Lower lobe of right lung (tissue), 2 donors: ENCODE measurements at places on chromosomes 16 and 17.

DNA sequence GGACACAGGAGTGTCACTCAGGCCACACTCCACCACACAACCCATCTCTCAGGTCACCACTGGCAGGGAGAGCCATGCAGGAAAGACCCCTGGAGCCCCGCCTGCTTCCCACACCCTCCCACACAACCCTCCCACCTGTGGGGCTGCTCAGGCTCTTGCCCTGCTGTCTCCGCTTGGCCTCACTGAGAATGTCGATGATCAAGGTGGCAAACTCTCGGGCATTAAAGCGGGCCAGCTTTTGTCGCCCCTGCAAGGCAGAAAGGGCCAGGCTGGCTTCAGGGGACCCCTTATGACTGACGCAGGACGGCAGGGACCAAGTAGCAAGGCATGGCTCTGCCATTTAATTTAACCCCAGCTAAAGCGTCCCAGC is 8.5 kb downstream of the TP53I13 start:
- no peak for DNase-seq

DNA sequence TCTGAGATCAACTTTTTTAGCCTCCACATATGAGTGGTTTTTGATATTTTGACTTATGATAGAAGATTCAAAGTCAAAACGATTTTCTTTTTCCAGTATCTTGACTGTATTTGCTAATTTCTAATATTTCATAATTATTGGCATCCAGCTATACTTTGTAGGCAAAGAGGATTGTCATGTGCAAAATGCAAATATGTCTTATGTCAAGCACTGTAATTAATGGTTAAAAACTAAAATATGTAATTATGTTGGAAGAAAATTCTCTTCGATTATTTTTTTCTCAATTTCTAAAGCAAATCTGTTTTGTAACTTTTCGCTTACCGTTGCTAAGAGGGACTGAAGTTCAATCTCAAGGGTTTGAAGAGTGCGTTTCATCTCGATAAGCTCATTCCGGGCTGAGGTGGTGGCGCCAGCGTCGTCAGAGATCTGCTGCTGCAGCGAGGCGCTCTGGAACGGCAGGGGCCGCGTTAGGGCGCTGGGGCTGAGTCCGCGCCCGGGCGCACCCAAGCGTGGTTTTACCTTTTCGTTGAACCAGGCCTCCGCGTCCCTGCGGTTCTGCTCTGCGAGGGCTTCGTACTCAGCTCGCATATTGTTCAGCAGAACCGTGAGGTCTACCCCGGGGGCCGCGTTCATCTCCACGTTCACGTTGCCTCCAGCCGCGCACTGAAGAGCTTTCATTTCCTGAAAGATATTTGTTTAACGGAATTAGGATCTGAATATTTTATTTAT is 3.0 kb downstream of the KRT27 start:
- DNase-seq = peak; percentile 80

DNA sequence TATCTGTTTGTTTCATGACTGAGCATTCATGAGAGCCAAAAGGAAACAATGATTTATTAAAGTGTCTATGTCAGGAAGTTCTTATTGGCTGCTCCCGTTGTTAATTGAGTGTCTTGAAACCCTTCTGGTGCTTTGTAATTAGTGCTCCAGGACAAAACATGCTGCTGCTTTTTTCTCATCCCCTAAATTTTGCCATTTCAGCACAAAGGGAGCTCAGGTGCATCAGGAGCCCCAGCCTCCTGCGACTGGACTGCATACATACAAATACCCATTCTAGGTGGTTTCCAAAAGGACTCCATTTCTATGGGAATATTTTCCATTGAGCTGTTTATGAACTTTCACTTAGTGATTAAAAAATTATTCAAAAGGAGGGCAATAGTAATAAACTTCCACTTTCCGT is 354.0 kb downstream of the CDH13 start:
- DNase-seq = no peak

- DNase-seq = peak; percentile 66
Measured at GRCh38 chr16:57619606-57620334, 8.7 kb upstream of the ADGRG1 start.

DNA sequence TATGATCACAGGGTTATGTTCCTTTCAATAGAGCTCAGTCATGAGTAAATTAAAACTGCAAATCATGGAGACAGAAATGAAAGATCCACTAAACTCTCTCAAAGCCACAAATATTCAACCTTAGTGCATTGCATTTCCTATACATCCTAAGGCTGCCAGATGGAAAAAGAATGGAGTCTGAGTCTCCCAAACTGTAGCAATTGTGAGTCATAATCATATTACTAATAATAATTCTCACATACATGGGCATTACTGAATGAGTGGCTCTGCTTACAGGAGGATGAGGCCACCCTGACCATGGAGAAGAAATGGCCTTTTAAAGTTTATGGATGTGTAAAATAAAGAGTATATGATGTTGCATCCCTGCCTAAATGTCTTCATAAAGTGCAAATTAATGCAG is 3.2 kb downstream of the CA10 start:
- no peak for DNase-seq

DNA sequence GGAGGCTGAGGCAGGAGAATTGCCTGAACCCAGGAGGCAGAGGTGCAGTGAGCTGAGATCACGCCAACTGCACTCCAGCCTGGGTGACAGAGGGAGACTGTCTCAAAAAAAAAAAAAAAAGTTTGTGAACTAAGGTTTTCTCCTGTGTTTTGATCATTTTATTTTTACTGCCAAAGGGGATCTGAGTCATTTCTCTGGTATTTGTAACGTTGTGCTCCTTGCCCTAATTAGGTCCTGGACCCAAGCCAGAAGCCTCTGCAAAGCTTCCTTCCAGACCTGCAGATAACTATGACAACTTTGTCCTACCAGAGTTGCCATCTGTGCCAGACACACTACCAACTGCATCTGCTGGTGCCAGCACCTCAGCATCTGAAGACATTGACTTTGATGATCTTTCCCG is 32.1 kb downstream of the IST1 start:
- no peak for DNase-seq

DNA sequence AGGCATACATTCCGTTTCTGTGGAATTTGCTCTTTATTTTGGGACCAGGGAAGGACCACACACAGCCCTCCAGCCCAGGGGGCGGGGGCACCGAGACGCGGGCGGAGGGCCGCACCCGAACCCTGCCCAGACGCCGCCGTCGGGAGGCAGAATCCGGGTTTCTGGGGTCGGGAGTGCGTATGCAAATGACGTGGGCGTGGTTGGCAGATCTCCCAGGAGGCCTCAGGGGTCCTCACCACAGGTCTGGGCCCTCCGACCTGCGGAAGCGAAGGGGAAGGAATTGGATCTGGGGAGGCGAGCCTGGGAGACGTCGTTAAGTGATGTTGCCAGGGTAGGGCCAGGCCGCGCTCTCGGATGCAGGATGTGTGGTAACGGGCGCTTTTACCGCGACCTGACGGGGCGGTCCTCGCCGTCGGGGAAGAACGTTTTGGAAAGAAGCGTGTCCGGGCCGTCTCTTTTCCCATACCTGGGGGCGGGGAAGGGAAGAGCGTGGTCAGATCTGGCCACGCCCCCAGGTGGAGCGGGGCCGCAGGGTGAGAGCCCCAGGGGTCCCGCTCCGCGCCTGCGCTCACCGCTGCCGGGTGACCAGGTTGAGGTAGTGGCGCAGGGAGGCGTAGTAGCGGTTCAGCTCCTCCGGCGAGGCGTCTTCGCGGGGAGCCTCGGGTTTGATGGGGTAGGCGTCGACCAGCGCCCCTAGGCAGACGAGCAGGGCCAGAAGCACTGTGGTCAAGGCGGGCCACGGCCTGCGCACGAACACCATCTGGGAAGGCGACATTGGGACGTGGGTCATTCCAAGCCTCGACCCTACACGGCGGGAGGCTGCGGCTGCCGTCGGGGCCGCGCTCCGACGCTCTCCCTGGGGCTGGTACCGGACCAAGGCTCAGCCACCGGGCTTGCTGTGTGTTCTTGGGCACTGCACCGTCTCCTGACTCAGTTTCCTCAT is 745 bp downstream of the PYY start:
- no peak for DNase-seq

DNA sequence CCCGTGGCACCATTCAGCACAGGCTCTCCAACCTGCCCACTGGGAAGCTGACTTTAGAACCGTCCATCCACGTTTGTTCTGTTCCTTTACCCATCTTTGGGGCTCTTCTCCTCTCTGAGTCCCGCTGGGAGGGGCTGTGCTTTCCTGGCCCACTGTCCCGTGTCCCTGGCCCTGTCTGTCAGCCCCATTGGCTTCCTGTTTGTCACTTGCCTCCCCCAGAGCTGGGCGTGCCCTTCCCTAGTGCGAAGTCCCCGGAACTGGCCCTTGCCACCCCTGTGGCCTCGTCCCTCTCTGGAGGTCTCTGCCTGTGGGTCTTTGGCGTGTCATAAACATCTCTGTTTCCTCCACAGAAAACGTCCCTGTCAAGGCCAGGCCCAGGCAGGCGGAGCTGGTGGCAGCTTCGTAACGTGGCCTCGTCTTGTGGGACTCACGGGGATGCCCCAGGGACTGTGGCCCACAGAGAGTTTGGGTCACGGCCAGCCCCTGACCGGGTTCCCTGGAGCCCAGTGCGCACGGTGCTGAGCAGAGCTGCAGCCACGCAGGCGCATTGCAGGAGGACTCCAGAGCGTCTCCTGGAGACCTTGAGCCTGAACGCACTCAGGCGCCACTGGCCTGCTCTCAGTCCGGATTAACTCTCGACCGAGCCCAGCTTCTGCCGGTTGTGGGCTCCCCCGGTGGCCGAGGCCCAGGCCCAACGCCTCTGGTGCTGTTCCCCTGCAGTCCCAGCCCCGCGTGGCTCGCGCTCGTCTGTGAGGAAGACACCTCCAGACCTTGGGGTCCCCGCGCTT is 7.3 kb downstream of the CHMP6 start:
- DNase-seq = peak; percentile 45

DNA sequence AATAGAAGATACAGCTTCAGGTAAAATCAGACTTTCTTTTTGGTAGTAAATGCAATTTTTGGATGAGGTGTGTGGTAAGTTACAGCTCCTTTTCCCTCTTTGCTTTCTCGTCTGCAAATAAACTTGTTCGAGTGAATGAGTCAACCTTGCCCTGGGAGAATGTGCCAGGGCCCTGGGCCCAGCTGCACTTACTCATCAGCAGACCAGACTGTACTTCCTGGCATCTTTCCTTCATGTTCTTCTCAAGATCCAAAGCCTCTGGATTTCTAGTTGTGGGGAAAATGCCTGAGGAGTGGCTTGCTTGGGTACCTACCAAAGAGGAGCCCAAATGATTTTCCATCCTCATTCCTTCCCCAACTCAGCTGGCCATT is 5.4 kb upstream of the G6PC1 start:
- DNase-seq = peak; percentile 54

GRCh38 chr16:75580-76501 is 2.2 kb upstream of the MPG start:
- DNase-seq = peak; percentile 84

GRCh38 chr16:55091213-55091870 is 160.7 kb downstream of the IRX5 start:
- DNase-seq = no peak

DNA sequence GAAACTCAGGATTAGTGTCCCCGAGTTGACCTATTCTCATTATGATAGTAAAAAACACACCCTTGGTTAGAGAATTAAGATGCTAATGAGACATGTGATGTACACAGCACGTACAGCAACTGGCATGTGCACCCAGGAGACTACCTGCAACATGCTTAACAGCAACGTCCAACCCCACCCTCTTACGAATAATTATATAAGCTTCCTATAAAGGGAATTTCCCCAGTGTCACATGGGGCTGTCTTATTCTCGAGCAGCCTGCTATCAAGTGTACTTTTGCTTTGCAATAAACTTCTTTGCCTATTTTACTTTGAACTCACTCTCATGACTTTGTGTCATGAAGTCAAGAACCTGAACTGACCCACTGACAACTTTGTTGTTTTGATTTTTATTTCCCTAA is 62.4 kb upstream of the PMFBP1 start:
- no peak for DNase-seq

DNA sequence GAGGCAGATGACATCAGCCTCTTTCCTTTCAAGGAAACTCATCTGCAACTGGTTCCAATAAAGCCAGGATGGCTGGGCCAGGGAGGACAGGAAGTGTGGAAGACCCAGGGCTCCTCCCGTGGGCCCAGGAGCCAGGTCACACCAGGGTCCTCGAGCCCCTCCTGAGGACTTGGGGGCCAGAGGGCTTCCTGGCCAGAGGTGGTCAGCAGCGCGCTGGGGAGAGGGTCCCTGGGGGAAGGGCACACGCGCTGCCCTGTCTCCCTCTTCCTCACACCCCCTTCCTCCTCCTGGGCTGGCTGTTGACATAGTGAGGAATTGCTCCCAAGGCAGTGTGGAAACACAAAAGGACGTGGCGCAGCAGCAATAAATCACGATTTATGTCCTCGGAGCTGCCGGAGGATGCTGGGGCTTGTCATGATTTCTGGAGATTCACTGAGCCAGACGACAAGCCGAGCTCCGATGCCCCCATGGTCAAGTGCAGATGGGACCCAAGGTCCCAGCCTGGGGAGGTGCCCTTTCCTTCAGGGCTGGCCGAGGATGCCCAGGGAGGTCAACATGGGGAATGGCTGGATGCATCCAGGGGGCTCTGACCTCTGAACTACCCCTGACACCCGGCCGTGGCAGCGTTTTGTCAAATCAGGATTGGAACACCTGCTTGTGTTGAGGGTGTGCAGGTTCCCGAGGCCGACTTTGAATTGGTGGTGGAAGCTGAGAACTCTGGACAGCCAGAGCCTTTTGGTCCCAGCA is 152.6 kb downstream of the IRF8 start:
- no peak for DNase-seq

GRCh38 chr16:77540646-77541045 is 105.8 kb upstream of the ADAMTS18 start:
- no peak for DNase-seq

DNA sequence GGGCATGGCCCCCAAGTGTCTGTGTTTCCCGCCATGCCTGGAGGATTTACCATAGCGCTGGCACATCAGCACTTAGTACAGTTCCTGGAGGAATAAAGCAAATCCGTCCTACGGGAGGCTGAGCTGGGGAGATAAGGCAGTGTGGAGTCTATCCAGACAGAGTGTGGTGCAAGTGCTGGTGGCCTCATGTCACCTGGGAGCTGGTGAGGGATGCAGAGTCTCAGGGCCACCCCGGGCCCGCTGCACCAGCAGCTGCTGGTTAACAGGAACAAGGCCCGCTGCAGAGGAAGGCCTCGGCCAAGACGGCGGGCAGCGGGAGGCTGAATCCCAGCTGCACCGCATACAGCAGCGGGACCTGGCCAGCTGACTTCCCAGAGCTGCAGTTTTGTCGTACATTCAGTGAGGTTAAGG is 57.3 kb upstream of the CDC42EP4 start:
- DNase-seq = no peak

DNA sequence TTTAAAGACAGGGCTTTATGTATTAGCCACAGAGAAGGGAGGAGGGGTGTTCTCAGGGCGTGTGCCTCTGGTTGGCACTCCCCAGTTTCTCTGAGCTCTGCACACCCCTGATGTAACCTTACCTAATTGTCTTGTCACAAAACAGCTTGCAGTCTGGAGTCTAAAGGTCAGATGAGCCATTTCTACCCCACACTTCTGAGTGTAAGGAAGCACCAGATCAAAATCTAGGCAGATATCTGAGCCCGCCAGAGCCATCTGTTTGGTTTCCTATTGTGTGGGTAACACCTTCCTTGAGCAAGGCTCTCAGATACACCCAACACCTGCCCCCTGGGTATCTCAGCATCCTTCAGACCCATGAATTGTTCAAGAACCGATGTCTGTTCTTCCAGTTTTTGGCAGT is 15.5 kb downstream of the CDH1 start:
- DNase-seq = no peak

GRCh38 chr16:29834079-29834478 is 13.8 kb downstream of the MVP start:
- no peak for DNase-seq

GRCh38 chr16:57544124-57544653 is 1.7 kb downstream of the ADGRG5 start:
- peak; percentile 39 for DNase-seq
